ENCODE measurements at places on chromosomes 3 and 15.

- no peak for DNase-seq
Measured at GRCh38 chr15:76448755-76449154, 112.2 kb downstream of the ISL2 start.

DNA sequence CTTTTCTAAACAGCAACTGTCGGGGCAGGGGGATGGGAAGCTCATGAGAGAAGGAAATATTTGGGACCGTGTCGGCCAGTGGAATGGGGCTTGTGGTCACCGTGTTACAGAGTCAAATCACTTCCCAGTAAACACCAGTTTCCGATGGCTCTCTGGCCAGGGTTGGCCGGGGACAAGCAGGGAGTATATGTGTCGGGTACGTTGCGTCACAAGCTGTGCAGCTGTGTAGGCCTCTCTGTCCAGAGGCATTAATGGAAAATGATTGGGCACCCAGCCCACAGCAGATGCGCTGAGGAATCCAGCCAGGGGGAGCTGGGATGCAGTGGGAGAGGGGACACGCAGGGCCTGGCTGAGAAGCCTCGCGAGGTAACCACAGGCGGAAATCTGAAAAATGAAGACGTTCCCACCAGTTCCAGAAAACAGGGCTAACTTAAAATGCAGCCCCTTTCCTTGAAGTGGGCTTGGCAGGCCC lies 15.8 kb upstream of the ALDH1A3 start:
- DNase-seq: peak; percentile 18

- DNase-seq: no peak
Measured at GRCh38 chr3:61008153-61008997, 242.9 kb downstream of the FHIT start.

- DNase-seq: no peak
Measured at GRCh38 chr3:71640331-71640983, 56.9 kb upstream of the FOXP1 start.

DNA sequence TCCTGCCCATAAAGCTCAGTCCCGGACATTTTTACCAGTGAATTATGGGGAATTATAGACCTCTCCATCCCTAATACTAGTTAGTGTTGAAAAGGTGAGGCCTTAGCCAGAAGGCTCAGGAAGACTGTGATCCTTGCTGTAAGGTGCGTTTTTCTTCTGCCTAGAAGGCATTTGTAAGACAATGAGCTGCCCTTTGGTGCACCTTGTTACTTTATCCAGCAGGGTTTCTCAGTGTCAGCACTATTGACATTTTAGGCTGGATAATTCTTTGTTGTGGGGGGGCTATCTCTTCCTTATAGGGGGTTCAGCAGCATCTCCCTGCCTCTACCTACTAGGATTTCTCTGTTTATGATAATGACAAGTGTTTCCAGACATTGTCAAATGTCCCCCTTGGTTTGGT lies 108.1 kb upstream of the ABHD17C start:
- DNase-seq: no peak

DNA sequence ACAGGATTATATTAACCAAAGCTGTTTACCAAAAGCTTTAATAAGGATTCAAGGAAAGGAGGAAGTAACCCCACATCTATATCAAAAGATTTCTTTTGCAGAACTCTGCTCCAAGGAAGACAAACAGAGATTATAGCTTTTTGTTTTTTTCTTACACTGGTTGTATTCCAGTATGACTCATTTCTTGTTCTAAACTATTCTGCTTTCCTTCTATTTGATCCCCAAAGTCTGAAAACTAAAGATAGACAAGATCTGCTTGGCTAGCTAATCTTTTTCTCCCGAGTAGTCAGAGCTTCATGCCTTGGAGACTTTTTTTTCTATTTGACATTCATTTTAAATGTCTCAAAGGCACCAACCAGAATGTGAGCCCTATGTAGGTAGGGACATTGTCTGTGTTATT lies 36.8 kb upstream of the FRMD5 start:
- DNase-seq: no peak

DNA sequence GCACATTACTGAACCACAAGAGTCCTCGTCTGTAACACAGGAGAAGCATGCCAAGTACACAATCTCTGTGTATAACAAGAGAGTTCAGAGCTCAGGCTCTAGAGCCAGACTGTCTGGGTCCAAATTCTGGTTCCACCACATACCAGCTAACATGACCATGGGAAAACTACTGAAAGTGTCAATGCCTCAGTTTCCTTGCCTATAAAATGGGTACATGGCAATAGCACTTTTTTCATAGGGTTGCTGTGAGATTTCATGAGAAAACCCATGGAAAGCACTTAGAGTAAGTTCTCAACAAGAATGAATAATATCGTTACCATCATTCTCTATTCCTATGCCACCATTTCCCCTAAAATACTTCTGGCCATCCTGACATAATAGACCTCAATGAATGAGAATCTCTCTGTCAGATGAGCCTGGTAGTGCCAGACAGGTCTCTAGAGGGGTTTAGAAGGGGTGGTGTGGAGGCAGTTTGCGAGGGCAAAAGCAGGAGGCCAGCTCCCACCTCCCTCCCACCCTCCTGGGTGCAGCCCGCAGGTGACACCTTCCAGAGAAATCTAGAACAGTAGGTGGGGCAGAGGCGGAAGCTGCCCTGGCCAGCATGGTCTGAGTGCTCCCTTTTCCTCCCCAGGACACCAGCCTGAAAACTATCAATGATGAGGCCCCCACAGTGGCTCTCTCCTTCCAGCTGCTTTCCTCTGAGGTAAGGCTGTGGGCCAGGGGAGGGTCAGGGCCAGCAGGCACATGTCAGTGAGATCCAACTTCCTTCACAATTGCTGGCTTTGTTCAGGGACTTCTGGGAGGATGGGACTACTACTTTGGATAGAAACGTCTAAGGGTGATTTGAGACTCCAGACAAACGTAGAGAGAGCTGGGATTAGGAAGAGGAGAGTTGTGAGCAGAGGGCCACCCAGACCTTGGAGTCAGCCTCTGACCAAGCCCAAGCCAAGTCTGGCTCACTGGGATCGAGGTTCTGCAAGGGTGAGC lies 45.3 kb downstream of the CCDC33 start:
- DNase-seq: no peak

GRCh38 chr3:47803480-47804025 lies 615 bp downstream of the DHX30 start:
- DNase-seq: no peak

DNA sequence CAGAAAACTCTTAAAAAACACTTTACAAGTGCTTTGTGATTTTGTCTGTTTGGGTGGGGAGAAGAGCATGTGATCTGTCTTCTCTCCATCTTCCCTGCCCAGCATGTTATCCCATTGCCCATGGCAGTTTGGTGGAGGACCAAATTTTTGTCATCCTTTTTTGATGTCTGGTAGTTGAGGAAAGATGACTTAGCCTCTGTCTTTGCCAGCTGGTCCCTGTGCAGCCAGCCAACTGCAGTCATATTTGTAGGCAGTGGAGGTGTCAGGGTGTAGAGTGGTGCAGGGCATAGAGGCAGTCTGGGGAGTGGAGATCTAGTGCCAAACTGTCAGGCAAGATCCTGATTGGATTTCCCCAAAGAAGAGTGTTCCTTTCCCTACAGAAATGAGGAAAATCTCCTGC lies 40.7 kb downstream of the GASK1A start:
- no peak for DNase-seq

GRCh38 chr15:75107908-75108838 lies 84.8 kb downstream of the PPCDC start:
- DNase-seq: peak; percentile 59

DNA sequence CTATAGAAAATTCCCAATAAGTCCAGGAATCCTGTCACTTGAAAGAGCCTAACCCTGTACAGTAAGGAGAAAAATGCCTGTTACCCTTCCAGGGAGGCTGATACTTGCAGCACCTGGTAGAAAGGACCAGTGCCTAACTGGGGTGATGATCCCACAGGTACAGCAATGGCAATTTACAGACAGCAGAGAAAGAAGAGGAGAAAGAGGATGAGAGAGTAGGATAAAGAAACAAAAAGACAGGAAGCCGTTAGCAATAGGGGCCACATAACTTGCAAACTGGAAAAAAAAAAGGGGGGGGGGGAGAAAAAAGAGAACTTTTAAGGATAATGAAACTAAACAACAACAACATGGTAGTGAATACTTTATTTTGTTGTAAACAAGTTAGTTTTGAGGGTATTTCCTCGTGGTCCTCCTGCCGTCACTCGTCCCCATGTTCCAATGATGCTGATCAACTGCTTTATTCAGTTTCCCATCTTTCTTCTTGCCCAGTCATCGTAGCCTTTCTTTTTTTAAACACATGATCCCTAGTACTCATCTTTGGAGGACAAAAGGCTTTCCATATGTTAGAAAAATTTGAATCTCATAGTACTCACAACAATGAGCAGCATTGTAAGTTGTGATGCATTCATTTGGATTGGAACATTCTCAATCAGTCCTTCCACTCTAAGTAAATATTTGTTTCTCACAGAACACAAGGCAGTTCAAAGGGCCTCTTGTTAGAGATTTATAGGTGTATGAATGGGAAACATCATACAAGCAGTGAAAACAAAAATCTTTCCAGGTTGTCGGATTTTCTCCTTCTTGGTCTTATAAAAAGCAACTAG lies 8.6 kb downstream of the TM4SF1 start:
- no peak for DNase-seq

DNA sequence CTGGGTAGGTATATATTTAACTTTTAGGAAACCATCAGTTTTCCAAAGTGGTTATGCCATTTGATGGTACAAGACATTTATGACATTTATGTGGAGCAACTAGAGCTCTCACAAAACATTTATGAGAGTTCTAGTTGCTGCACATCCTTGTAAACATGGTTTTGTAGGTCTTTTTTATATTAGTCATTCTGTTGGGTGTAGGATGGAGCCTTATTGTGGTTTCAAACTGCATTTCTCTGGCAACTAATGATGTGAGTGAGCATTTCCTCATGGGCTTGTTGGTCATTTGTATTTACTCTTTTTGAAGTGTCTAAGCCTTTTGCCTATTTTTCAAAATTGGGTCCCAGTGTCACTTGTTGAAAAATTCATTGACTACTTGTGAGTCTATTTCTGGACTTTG lies 45.7 kb upstream of the MGLL start:
- DNase-seq: no peak

GRCh38 chr3:129564981-129565644 lies 22.1 kb downstream of the H1-8 start:
- no peak for DNase-seq

GRCh38 chr3:111763968-111764367 lies 95.1 kb upstream of the PHLDB2 start:
- no peak for DNase-seq
